ENCODE measurements at places on chromosomes 1 and 21. TPM values are rescaled to one million over a fixed set of nuclear protein-coding genes. Genes with fewer than 3 reads are reported as not detected.

GJA8 gene
- not detected for total RNA-seq

FCRL3 gene
- total RNA-seq, result not detected

DNA sequence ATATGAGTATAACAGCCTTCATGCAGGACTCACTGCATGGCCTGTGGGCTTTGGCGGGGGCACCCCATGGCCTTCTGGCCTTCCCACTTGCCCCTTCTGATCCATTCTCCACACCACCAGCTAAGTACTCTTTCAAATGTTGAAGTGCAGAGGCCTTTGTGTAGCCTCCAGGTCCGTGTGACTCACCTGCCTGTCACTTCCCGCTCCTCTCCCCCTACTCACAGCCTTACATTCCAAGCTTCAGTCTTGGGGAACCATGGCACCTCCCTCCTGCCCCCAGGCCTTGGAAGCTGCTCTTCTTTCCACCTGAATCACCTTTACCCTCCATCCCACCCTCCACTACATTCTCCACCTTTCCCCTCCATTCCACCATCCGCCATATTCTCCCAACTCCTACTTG is 69.6 kb downstream of the PGM1 start:
- no peak for DNase-seq
- no peaks in the 10 kb centered on the region for H3K4me1 ChIP-seq
- H3K27ac ChIP-seq, result peak overlapping the region; percentile 42
- no peaks in the 10 kb centered on the region for H3K27me3 ChIP-seq

- H3K27me3 ChIP-seq, result no peaks in the 10 kb centered on the region
- no peak overlapping the region for H3K4me3 ChIP-seq
- peaks cover 16% of the 10 kb centered on the region for H3K4me1 ChIP-seq
- no peak for DNase-seq
These were observed 35.4 kb downstream of the KIAA0040 start for GRCh38 chr1:175157200-175157599.
